ENCODE measurements at places on chromosomes 1 and 21.

- DNase-seq: no peak
Measured at GRCh38 chr1:23102289-23102688, 66.4 kb downstream of the LUZP1 start.

DNA sequence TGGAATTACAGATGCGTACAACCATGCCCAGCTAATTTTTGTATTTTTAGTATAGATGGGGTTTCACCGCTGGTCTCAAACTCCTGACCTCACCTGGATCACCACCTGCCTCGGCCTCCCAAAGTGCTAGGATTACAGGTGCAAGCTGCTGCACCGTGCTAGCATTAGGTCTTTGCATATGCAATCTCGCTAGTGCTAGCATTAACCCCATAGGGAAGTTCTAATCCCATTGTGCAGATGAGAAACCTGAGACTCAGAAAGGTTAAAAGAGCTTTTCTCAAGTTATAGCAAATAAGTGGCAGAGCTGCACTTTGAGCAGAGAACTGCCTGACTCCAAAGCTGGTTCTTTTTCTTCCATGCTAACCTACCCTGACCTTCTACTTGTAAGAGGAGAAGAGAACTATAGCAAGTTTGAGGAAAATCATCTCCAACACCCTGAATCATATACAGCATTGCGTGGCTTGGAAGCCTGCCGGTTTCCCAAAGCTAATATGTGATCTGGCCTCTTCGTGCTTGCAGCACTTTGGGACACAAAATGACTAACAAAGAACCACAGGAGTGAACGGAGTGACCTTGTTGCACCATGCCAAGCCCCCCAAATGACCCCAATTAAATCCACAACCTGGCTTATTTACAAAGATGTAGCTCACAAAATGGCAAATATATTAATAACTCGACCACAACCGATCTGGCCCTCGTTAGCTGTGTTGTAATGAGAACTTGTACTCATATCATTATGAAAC is 185.1 kb downstream of the TM2D1 start:
- no peak for DNase-seq

DNA sequence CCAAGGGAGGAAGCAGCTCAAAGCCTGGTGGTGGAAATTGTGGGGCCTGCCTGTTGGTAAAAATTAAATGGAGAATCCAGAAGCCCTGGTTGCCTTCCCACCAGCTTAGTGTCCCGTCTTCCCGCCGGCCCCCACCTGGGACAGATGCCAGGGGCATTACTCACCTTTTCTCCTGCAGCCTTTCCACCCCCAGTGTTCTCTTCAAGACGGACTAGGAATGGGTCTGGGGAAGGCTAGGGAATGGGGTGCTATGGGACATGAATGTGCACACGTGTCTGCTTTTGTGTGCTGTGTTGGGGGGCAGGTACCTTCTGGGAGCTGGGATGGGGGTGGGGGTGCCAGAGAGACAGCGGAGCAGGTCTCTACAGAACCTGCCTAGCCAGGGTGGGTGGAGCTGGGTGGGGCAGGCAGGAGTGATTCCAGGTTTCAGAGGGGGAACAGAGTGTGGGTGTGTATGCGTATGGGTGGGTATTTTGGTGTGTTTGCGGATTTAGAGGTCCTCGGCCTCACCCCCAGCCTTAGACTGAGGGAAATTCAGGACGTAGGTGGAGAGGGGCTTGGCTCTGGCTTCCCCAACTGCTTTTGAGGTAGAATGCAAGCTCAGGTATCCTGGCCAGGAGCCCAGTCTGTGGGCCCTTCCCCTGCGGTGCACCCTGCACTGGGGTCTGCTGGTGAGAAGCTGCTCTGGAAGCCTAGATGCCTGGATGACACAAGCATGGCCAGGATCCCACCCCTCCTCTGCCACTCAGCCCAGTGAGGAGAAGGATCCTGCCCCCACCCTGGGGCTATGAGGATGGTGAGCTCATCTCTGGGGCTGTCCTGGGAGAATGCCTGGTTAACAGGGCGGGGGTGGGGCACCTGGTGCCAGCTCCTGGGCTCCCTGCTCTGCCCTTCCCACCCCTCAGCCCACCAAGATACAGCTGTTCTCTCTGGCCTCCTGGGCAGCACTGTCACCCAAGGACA is 7.8 kb downstream of the VANGL2 start:
- DNase-seq: no peak

GRCh38 chr1:219257751-219258150 is 84.1 kb downstream of the LYPLAL1 start:
- no peak for DNase-seq

DNA sequence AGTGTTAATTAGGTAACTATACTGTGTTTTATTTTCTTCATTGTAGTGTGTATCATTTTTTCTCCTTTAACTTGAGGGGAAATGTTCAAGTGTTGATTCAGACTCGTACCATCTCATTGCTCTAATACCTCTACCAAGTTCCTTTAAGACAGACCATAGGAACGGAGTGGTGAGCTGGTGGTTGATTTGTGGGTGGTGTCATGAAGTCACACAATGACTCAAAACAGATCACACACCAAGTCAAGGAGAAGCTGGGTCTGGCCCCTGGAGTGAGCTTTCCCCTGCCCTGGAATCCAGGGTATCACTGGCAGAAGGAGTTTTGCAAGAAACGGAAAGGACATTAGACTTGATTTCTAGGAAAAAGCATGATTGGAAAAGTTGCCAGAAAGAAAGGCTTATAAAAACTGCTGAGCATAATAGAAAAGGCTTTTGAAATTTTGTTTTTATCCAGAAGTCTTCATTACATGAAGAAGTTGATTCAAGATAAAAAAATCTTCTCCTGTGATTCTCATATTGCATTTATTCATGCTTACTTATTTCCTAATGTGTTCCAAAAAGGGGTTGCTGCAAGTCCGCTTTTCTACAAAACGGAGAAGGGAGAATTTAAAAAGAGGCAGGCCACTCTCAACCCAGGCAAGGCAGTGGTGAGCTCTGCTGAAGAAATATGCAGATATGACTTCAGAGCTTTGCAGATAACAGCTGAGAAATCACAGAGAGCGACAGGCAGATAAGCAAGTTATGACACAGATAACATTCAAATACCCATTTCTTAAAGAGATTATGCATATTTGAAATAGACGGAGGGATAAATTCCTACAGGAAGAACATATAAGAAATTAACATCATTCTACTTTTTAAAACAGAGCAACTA is 79.7 kb downstream of the TBX19 start:
- DNase-seq: no peak

GRCh38 chr1:205273551-205273982 is 45.8 kb downstream of the TMCC2 start:
- DNase-seq: peak; percentile 90

DNA sequence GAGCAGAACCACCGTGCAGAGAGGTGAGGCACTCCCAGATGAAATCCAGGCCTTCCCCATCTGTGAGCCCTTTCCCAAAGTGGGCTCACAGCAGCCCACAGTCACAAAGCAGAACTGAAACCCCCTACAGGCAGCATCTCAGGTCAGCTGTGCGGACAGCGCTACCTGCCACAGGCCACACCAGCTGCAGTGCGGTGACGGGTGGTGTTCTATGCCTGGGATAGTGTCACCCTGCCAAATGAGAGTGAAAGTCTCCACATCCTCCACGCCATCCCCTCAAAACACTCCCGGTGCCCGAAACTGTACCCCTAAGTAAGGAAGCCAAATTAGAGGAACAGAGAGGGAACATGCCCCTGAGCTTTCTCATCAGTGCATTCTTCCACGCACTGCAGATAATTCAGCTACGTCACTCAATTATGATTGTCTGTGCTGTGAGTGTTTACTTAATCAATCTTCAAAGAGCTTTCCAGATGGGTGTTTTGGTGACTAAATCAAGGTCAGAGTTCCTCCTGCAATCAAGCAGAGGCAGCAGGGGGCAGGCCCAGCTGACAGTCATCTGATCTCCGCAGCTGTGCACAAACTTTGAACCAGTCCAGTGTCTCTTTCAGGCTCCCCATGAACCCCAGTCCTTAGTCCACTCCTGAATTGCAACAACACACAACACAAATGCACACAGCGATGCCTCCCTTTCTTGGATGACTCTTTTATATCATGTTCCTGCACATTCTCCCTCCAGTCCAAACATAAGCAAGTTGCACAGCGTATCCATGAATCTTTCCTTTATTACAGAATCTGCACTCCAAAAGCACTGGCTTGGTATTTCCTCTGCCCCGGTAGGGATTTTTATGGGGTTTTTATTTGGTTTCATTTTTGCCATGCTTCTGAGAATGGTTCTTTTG is 150.0 kb downstream of the TOMM20 start:
- peak; percentile 85 for DNase-seq

DNA sequence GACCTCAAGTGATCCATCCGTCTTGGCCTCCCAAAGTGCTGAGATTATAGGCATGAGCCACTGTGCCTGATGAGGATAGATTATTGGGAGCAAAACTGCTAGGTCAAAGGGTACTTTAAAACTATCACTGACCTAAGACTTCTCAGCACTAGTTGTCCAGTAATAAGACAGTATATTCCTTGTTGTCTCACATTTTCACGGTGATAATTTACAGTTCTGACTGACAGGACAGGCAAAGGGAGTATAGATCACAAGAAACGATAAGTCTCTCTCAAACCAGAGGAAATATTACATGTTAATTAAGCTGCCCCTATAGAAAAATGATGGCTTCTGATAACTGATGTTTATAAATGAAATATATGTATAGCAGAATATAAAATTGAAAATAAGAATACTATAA is 3.7 kb downstream of the MRPS14 start:
- DNase-seq: no peak

DNA sequence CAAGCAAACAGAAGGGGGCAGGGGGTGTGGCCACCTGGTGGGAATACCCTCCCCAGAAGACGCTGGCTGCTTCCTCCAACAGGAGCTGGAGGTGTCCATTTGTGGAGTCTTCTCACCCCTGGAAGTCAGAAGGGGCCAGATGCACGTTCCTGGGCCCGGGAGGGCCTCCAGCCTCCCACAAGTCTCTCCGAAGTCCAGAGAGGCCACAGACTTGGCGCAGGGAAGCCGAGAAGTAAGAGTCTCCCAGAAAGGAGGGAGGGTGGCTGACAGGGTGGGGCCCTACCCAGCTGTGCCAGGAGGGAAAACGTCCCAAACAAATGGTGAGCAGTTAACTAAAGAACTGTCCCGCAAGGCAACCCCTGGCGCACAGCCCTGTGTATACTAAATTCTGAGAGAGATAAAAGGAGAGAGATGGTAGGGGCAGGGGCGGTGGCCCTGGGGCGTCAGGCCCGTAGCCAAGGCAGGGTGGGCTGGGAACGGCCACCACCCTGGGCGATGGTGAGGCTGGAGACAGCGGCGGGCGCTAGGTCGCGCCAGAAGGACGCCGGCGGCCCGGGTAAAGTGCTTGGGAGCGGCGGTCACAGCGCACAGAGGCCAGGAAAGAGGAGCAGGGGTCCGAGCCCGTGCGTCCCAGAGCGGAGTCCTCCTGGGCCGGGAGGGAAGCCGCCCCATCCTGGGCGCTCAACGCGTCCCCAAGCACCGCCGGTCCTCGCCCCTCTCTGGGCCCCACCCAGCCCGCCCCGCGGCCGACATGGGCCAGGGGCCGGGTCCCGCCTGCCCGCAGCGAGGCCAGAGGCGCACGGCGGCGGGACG is 1.2 kb downstream of the CHD5 start:
- DNase-seq: no peak

Measured in sigmoid colon (tissue), 7 donors.